ENCODE measurements at places on chromosomes 2 and 18.

GRCh38 chr2:231190531-231191197 is 7.8 kb upstream of the ARMC9 start:
- no peak for DNase-seq

- DNase-seq, result no peak
Measured at GRCh38 chr2:121595012-121595891, 54.0 kb downstream of the CLASP1 start.

GRCh38 chr2:231223458-231223976 is 25.1 kb downstream of the ARMC9 start:
- DNase-seq, result no peak

- no peak for DNase-seq
Measured at GRCh38 chr2:120231564-120231973, 8.4 kb upstream of the TMEM185B start.

DNA sequence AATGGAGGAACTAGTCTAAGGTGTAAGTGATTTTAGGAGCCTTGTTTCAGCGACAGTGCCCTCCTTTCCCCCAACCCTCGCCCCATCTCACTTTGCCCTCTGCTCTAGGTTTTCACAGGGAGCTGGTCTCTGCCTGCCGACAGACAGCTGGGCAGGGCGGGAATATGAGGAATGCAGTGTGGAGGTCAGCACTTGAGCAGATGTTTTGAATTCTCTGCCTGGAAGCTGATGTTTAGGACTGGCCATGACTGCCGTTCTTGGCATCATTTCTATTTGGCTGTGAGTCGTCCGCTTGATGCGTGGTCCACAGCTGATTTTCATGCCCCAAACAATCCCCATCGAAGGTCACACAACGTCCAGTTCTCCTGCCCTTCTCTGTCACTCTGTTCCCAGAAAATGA is 55.1 kb upstream of the SIX3 start:
- DNase-seq, result no peak

GRCh38 chr2:226304308-226304707 is 495.3 kb downstream of the IRS1 start:
- no peak for DNase-seq

DNA sequence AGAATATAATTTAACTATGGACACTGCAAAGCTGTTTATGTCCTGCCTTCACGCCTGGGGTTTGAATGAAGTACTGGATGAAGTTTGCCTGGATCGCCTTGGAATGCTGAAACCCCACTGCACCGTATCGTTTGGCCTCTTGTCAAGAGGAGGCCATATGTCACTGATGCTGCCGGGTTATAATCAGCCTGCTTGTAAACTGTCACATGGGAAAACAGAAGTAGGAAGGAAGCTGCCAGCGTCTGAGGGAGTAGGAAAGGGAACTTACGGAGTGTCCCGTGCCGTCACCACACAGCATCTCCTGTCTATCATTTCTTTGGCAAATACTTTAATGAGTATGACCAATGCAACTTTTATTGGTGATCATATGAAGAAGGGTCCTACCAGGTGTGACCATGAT is 105.8 kb downstream of the WDR7 start:
- no peak for DNase-seq

DNA sequence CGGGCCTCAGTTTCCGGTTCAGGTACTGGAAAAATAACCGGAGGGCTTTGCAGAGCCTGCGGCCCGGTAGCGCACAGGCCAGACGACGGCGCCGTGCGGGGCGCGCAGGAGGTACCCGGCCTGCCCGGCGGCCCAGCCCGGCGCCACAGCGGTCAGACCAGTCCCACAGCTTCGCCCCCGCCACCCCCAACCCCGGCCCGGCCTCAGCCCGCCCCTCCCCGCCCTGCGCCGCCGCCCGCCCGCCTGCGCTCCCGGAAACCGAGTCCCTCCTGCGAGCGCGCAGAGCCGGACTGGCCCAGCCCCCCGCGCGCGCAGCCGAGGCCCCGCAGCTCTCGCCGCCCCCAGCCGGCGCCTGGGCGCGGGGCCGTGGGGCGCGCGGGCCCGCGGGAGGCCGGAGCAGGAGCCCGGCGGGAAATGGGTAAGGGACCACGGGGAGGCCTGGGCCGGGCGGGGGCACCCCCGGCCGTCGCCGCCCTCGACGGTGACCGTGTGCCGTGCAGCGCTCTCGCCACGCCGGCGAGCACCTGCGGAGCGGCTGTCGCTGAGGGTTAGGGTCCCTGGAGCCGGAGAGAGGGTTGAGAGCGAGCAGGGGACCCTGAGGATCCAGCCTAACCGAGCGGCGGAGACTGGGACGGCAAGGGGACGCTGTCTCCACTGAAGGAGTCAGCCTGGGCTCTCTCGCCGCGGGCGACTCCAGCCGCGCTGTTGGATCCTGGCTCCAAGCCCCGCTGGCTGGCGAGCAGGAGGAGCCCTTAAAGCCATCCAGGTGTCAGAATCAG is 16.5 kb upstream of the PSD4 start:
- no peak for DNase-seq

DNA sequence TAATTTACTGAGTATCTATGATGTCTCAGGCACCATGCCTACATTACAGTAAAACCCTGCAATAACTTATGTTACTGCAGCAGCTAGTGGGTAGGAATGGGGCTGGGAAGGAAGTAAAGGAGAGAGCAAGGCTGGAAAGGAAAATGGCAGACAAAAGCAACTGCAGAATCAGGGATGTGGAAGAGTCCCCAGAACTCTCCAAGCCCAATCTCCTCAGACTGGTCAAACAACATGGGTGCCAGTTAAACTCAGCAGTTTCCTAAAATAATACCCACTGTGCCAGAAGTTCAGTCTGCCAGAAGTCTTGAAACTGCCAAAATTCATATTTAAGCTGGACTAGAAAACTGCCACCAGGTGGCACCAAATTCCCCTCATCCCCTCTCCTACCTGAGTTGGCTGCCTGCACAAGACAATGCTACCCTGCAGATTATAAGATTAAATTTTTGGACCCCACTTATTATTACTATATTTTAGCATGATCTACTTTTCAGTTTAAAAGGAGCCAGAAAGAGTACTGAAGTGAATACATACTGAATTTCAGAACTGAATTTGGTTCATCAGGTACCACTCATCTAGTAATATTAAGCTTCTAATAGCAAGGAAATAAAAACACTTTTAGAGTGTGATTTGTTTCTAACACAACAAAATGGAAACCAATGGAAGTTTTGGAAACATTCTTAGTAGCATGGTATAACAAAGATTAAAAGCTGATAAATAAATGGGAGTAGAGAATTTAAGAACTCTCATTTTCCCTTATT is 86.8 kb upstream of the DNER start:
- DNase-seq, result no peak

DNA sequence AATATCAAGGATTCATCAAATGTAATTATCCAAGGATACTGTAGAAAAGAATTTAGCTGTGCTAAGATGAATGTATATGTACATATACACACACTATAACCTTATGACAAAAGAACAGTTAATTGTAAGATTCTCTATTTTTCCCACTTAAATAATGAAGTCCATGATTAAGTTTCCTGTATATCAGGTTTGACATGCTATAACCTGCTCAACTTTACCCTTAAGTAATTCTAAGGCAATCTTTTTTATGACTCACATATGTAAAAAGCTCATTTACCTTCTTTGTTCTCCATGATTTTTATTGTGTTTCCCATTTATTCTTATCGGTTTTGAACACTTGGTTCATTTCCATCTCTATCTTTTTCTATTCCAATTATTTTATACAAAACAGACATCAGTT is 1213.1 kb upstream of the SLC39A10 start:
- DNase-seq, result no peak

DNA sequence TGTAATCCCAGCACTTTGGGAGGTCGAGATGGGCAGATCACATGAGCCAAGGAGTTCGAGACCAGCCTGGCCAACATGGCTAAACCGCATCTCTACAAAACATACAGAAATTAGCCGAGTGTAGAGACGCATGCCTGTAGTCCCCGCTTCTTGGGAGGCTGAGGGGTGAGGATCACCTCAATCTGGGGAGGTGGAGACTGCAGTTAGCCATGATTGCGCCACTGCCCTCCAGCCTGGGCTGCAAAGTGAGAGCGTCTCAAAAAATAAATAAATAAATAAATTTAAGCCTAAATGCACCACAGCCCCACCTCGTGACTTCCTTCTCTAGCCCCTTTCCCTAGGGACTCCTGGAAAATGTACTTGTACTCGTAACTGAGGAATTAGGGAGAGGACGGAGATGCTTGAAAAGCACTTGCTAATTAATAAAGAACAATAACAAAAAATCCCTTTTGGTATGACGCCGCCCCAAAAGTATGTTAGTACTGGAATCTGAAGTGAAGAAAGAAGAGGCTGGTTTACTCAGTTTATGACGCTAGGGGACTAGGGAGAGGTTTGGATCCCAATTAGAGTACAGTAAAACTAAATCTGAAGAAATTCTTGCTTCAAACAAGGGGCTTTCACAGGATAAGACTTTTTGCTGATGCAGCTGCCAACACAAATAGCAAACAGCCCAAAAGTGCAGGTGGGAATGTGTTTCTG is 887 bp upstream of the ZNF396 start:
- no peak for DNase-seq

GRCh38 chr2:158518084-158518483 is 61.3 kb downstream of the PKP4 start:
- DNase-seq, result no peak

DNA sequence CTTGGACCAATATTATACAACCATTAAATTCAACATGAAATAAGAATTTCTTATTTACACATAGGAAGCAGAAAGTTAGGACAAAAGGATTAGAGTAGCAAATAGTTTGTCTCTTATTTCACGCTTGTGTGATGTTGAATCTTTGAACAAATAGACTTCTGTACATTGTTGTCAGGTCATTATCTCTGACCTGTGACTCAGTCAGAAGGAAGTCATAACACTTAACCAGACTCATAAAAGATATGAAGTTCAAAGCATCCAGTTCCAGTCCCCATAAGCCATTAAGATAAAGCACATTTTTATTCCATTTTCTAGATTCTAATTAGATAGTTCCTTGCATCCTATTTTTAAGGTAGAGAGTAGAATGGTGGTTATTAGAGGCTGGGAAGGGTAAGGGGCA is 130.8 kb downstream of the UPP2 start:
- peak; percentile 18 for DNase-seq

DNA sequence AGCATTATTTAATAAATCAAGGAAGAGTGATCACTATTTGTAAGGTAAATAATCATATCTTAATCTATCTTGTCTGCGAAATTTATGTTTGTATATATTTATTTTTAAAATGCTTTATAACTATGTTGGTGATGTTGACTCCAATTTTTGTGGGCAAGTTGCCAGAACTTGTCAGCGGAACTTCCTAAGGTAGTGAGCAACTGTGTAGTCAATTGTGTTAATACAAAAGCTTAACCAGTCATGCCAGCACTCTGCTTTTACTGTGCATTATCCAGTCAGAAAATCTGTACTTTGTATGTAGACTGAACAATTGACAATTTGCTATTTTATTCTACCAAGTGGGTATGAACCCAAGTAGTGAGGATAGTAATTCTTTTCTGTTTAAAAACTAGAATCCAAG is 61.9 kb upstream of the RND3 start:
- DNase-seq, result no peak

DNA sequence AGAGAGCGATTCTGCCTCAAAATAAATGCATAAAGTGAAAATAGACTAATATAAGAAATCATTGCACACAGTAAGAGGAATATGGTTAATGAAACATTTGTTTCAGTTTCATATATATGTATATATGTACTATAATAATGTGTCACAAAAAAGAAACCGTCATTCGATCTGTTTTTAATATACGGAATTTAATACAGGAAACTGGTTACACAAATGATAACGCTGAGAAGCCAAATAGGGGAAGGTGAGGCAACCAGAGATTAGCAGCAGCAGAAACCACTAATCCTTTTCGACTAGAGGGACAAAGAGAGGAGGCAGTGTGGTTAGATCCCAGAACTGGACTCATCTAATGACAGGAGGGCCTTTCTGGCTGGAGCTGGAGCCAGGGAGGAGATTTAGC is 64.2 kb upstream of the GREB1L start:
- no peak for DNase-seq

GRCh38 chr18:49020621-49021021 is 69.9 kb upstream of the SMAD7 start:
- DNase-seq, result no peak

- no peak for DNase-seq
Measured at GRCh38 chr2:38653715-38654527, 12.0 kb upstream of the GALM start.

DNA sequence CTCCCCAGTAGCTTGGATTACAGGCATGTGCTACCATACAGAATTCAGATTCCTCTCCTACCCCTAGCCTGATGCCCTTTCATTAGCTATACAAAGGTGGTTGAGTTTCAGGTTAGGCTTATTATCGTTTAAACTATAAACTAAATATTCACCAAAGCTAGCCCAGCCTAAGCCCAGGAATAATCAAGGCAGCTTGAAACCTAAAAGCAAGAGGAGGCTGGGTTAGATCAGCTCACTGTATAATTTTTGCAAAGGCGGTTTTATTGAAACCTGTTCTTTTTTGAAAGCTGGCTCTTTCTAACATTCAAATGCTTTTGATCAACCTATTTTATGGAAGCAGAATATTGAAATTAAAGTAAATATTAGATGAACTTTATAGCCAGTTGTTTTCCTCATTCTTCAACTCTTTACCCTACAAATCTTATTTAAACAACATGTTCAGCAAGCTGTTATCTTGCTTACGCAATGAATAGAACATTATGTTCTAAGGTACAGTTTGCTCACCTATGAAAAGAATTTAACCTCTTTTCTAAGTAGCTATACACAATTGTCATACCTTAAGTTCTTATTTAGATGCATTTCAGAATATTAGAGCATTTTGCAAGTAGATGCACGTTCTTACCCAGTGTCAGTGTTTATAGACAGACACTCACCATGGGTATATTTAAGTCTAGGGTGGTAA is 241.6 kb downstream of the NEDD4L start:
- DNase-seq, result no peak

DNA sequence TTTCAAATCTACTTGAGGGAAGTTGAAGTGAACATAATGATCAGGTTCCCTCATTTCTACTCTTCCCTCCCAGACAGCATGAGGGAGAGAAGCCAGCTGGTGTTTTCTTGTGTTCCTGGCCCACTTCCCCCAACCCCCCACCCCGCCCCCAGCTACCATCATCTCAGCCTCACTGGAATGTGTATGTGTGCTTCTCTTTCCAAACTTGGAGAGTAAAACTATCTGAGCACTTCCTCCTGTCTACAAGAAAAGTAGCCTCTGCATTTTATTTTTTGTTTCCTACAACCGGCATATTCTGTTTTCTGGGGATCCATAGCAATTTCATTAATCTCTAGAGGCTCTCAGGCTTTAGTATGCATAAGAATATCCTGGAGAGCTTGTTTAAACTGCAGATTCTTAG is 53.6 kb upstream of the GRHL1 start:
- no peak for DNase-seq

- DNase-seq, result no peak
Measured at GRCh38 chr2:207848545-207848928, 78.8 kb upstream of the FZD5 start.

GRCh38 chr18:29004921-29005320 is 828.0 kb upstream of the CDH2 start:
- DNase-seq, result no peak
